ENCODE measurements at places on chromosomes 5 and 9.

DNA sequence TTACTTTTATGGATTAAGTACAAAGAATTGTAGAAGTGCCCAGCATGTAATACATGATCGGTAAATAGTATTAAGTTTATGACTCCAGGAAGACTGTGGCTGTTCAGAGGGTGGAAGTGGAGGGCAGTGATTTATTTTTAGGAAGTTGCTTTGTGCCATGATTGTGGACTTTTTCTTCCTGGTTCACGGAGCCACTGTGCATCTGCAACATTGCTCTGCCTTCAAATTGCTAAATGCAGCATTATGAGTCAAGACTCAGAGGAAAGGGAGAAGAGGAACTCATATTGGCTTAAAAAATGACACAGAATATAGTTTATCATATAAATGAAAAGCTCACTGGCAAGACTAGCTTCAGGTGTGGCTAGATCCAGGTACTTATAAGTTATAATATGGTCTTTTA is 301.5 kb downstream of the KCTD16 start:
- DNase-seq, result no peak

DNA sequence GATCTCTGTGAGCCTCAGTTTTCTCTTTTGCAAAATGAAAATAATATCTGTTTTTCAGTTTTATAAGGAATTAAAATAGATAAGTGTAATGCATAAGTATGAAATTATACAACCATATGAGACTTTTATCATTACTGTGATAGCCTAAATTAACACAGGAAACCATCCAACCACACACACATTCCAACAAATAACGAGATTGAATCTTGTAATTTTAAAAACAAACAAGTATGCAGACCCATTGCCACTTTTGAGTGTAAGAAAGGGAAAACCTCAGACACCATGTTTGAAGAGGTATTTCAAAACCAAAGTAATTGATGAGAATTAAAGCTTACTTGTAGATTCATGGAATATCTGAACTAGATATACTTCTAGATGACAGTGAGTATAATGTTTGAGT is 32.0 kb downstream of the XRCC4 start:
- no peak for DNase-seq

GRCh38 chr5:137714494-137714893 is 21.4 kb downstream of the KLHL3 start:
- DNase-seq, result no peak

- DNase-seq, result no peak
Observed at GRCh38 chr9:23855873-23856604, 30.0 kb upstream of the ELAVL2 start.

GRCh38 chr5:132245593-132245992 is 11.9 kb upstream of the PDLIM4 start:
- DNase-seq, result peak; percentile 21

GRCh38 chr9:3528451-3528850 is 2.6 kb upstream of the RFX3 start:
- no peak for DNase-seq

DNA sequence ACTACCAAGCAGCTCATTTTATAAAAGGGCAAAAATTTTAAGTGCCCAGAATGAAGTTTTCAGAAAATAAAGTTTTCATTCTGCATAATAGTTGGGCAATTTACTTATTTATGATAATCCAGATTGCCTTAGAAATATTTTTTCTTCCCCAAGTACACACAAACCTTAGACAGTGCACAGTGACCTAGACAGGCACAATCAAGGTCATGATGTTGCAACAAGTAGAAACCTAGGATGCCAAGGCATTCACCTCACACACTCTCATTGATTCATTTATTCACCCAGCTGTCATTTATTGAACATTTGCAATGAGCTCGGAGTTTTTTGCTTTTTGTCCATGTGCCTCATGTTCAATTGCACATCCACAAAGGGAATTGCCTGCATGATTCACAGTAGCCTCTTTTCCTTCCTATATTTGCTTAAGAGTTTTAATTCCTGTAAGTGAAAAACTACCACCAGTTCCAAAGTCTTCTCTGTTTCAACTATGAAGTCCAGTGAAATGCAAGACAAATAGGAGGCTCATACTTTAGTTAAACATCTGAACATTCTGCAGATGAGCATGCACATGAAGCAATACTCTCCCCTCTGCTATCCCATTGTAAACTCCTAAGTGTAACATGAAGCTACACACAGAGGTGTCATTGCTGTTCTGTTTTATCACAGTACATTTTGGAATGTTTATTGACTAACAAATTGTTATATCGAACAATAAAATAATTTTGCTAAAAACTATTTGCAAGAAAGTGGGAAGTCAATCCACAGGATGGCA is 122.9 kb downstream of the HINT1 start:
- no peak for DNase-seq

- peak; percentile 24 for DNase-seq
Observed at GRCh38 chr5:90161414-90161813, 248.1 kb downstream of the CETN3 start.

DNA sequence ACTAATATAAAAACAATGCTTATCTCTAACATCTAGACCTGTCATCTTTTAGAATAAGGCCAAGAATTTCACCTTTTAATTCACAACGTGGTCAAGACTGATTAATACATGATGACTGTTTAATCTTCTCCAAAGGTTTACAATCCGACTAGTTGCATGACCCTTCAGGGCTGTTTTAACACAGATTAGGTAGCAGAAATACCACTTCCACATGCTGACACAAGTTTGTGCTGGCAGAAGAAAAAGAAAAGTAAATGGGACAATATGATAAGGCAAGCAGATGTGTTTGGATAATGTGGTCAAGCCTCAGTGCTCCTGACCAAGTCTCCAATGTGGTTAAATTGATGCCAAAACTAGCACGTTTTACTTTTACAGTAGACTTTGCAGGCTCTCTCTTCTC is 31.1 kb downstream of the SEMA6A start:
- DNase-seq, result no peak

DNA sequence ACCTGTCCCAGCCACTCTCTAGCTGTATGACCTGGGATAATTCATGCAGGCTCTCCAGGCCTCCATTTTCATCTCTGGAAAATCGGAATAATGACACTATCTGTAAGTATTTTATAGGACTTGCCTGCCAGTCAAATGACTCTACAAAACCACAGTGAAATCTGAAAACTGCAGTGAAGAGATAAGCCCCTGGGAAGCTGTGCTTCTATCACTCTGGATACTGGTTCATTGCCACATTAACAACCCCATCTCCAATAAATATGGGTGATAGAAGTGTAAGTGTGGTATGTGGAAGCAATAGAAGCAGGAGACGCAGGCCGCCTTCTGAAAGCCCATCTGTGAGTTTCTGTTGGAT is 31.8 kb downstream of the WHRN start:
- no peak for DNase-seq

Data from LoVo (cell line).